ENCODE measurements at places on chromosomes 12 and 14.

GRCh38 chr14:99838639-99839134 is 45.5 kb downstream of the EML1 start:
- DNase-seq: no peak

DNA sequence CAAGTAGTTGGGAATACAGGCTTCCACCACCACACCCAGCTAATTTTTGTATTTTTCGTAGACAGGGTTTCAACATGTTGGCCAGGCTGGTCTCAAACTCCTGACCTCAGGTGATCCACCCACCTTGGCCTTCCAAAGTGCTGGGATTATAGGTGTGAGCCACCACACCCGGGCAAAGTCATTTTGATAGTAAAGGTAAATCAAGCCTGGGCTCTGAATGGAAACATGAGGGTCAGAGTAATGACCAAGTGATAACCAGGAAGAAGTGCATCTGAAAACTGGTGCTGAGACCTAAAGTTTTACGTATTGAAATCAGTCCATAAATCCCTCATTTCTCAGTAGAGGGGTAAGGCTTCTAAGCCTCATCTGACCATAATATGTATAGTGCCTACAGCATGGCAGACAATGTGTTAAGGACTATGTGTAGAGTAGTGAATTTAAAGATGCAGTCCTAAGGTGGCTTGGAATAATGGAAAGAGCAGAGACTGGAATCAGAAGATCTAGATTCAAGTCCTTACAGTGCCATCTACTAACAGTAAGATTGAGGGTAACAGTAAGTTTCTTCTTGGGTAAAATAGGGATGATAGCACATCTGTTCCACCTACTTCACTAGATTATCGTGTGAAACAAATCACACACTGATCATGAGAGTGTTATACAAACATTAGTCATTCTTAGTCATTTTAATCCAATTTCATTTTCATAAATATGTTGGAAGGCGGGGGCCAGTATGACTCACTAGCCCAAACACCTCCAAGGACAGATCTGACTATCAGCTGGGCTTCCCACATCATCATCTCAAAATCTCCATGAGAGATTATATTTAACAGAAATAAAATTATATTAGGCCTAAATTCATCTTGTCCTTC is 11.2 kb downstream of the MAP4K5 start:
- peak; percentile 79 for DNase-seq

DNA sequence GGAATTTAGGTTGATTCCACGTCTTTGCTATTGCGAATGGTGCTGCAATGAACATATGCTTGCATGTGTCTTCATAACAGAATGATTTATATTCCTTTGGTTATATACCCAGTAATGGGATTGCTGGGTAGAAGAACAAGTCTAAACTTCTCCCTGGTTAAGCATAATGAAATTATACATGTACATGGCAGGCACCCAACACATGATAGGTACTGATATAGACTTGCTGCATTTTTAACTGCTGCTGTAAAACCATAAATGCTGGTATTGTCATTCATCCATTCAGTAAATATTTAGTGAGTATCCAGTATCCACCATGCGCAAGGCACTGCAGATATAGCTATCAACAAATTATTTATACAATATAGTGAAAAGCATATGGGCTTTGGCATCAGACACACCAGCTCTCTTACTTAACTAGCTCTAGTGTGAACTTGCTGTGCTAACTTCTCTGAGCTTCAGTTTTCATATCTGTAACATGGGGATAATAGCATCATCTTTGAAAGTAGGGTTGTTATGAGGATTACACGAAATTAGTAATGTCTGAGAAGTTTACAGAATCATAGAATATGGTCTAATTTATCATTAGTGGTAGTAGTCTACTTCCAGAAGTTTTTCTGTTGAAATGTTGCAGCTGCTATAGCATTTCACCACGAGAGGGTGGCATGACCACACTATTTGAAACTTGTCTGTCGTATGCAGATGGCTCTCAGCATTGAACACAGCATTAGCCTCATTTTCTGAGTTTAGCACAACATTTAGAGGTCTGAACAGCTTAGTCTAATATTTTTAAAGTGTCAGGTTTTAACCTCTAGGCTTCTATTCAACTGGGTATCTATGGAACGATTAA is 32.0 kb upstream of the SEL1L start:
- no peak for DNase-seq

DNA sequence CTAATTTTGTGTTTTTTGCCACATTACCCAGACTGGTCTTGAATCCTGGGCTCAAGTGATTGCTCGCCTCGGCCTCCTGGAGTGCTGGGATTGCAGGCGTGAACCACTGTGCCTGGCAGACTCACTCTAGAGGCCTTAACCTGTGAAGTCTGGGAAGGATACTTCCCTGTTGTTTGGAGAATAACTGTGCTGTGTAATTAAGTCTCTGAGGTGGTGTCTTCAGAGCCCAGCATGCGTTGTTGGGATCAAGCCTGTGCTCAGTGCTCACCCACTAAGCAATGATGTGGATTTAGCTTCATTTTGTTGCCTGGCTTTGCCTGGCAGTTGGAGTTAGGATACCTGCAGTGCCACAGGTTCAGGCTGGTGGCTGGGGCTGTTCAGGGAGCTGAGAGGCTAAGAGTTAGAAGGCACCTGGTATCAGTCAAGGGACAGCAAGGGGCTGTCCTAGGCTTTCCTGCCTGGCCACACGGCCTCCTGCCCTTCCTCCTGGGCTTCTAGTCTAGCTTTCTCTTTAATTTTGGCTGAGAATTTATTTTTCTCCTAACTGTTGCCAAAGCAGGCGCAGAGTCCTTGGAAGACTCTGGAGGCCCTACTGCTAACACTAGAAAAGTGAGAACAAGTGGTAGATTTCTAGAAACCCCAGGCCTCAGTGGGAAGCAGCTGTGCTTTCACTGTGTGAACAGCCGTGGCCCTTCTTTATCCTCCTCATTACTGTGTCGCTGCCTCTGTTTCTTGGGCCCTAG is 38.5 kb downstream of the EP400 start:
- DNase-seq: no peak

DNA sequence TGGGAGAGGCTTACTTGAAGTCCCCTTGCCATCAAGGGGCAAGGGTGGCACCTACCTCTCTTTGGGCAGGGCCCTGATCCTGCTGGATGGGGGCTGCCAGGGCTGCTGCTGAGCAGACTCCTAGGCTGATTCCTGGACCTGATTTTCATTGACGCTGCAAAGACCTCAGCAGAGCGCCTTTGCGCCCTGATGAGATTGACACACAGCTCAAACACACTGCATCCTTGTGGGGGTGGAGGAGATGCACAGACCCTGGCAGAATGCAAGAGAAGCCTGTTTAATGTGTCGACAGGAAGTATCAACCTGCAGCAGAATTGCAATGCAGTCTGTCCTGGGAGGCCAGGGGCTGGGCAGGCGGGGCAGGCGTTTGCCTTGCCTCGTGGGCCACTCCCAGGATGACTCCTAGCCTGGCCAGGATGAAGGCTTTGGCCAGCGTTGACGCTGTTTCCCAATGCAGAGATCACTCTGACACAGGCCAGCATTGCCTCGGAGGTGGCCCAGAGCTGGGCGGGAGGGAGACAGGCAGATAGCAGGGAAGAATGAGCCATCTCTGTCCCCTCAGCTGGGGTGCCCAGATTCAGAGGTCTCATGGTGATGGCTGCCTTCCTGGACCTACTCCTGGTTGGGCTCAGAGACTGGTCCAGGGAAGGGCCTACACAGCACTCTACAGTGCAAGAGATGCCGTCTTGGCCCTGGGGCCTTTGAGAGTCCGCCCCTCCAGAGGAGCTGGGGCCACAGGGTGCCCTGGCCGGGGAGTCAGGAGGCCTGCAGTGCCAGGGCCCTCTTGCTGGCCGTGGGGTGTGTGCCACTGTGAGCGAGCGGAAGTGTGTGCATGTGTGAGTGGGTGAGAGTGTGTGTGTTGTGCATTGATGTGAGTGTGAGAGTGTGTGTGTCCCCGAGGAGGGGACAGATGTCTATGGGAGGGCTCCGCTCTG is 108.3 kb downstream of the KIF26A start:
- no peak for DNase-seq

GRCh38 chr14:90577661-90578282 is 180.9 kb downstream of the CALM1 start:
- no peak for DNase-seq

GRCh38 chr14:23137813-23138535 is 18.9 kb upstream of the CEBPE start:
- no peak for DNase-seq

- DNase-seq: peak; percentile 91
Measured at GRCh38 chr14:49982501-49982951, 89.6 kb downstream of the ARF6 start.

DNA sequence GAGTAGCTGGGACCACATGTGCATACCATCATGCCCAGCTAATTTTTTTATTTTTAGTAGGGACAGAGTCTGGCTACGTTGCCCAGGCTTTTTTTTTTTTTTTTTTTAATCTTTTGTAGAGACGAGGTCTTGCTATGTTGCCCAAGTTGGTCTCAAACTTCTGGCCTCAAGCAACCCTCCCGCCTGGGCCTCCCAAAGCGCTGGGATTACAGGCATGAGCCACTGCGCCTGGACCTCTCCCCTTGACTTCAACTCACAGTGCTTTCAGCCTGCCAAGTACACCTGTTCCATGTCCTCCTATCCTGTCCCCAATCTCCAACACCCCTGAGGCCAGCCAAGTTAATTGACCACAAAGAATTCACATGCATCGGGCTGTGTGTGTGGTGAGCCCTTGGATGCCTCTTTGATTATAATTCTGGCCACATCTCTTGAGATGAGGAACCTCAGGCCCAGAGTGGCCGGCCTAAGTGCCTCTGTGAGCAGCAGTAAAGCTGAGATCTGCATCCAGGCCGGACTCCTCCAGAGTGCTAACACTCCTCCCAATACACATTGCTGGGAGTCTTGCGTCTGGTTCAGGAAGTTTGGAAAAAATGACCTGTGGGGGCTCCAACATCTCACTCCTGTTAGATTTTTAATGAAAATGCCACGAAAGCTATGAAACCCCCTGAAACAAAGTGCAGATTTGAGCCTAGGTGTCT is 6.8 kb downstream of the RAB35 start:
- DNase-seq: no peak

DNA sequence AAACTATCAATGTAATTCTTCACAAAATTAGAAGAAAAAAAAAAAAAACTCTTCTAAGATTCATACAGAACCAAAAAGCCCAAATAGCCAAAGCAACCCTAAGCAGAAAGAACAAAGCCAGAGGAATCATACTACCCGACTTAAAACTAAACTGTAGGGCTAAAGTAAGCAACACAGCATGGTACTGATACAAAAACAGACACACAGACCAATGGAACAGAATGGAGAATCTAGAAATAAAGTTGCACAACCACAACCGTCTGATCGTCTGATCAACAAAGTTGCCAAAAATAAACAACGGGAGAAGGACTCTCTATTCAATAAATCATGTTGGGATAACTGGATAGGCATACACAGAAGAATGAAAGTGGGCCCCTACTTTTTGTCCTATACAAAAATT is 16.9 kb downstream of the CDK17 start:
- DNase-seq: no peak

DNA sequence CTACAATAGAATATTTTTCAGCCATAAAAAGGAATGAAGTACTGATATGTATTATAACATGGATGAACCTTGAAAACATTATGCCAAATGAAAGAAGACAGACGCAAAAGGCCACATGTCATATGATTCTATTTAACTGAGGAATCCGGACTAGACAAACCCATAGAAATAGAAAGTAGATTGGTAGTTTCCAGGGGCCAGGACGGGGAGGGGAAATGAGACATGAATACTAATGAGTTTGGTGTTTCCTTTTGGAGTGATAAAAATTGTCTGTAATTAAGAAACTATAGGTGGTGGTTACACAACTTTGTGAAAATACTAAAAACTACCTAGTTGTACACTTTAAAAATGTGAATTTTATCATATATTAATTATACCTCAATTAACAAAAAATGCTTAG is 247.6 kb downstream of the BCAT1 start:
- no peak for DNase-seq

GRCh38 chr14:90438841-90439240 is 42.0 kb downstream of the CALM1 start:
- DNase-seq: peak; percentile 45
